ENCODE measurements at places on chromosomes 13 and 19.

DNA sequence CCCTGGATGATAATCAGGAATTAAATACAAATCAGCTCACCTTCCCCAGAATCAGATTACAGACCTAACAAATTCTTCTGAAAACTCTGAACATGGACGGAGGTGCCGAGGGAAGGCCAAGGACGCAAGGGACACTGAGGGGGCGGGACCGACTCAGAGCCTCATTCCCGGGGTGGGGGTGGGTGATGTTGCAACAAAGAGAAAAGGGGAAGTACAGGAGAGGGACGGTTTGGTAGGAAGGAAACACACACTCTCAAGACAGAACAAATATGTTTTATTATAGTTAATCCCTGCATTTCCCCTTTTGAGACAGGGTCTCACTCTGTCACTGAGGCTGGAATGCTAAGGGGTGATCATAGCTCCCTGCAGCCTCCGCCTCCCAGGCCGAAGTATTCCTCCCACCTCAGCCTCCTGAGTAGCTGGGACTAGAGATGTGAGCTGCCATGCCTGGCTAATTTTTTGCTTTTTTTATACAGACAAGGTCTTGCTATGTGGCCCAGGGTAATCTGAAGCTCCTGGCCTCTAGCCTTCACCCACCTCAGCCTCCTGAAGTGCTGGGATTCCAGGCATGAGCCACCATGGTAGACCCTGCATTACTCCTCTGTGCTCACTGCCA is 786 bp upstream of the LILRA2 start:
- DNase-seq: no peak

GRCh38 chr13:30314069-30314468 is 6.7 kb upstream of the KATNAL1 start:
- no peak for DNase-seq

GRCh38 chr13:93364166-93364565 is 137.6 kb downstream of the GPC6 start:
- no peak for DNase-seq

DNA sequence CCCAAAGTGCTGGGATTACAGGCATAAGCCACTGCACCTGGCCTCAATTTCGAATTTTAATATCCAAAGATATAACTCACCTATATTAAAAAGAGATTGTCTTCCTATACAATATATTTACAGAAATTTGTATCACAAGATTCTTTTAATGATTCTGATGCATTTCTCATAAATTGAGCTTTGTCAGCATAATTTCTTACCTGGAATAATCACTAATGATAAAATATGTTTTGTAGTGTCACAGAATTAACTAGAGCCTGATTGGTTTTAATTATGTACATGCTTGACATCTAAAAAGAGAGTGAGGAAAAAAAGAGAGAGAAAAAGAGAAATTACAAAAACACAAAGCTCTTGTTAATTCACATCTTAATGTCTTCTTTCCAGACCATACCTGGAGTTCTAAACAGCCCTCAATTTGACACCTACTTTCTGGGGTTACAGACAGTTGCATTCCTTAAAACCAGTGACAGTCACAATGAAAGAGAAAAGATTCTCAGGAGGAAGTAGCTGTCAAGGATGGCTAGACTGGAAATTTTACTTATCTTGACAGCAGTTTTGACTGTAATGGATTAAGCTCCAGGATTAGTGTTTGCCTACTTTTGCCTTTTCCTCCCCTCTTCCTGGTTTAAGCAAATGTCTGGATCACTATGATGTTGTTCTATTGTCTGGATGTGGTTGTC is 214.4 kb downstream of the SPRY2 start:
- no peak for DNase-seq

DNA sequence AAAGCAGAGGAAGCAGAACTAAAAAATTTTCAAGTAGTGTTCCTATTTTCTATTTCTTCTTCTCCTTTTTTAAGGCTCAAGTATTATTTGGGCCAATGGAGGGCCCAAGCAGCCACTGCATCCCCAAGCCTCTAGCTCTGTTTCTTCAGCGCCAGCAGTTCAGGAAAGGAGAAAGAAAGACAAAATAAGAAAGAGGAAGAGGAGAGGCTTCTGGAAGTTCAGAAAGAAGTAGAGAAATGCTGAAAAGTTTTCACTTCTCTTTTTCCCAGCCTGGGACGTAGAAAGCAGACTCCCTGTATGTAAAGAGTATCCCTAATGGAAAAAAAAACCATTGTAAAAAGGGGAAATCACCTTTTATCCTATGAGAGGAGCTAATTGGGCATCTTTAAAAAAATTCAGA is 165.5 kb upstream of the KLF12 start:
- DNase-seq: no peak

GRCh38 chr19:9945319-9945966 is 9.1 kb upstream of the OLFM2 start:
- no peak for DNase-seq

- DNase-seq: peak; percentile 54
Observed at GRCh38 chr13:78593652-78594455, 9.5 kb downstream of the POU4F1 start.

DNA sequence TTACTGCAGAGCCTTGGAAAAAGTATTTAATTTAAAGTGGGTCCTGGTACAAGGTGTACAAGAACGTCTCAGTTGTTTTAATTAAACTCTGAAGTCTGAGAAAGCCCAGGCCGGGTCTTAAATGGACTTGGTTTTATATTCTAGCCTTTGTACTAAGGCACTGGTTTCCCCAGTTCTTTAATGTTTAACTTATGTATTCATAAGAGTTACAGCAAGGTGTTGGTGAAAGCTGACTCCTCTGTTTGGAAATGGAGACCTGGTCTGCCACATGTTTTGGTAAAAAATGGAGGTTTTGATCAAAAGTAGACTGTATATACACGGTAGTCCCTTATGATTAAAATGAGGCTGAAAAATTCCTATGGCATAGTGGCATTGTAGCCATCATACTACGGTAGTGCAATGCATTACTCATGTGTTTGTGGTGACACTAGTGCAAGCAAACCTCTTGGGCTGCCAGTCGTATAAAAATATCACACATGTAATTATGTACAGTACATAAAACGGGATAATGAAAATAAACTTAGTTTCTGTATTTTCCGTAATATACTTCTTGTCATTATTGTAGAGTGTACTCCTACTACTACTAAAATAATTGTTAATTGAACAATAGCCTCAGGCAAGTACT is 883.4 kb upstream of the SPRY2 start:
- no peak for DNase-seq

DNA sequence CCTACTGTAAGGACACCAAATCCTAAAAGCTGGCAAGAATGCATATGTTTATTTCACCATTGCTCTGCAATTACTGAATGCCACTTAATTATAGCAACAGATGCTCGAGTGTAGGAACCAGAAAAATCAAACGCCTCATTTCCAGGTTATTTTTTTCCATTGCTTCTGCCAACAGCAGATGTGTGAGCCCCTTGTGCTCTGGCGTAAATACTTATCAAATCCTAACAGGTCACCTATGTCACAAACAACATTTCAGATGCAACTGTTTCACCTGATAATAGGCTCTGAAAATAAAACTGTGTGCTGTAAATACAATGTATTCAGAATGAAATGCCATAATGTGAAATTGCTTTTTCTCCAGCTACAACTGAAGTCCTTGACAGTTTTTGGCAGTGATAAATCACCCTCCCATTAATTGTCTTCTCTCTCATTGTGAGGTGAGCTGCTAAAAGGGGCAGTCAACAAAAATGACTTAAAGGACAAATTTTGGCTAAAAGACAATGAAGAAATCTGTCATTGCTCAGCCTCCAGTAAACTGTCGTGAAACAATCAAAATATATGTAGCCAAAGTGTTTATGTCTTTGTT is 344.0 kb downstream of the DACH1 start:
- DNase-seq: peak; percentile 77

- no peak for DNase-seq
Observed at GRCh38 chr13:49044836-49045235, 69.1 kb downstream of the FNDC3A start.

- DNase-seq: no peak
Observed at GRCh38 chr13:48400850-48401291, 12.0 kb downstream of the LPAR6 start.

- no peak for DNase-seq
Observed at GRCh38 chr13:32117701-32118100, 86.1 kb downstream of the FRY start.

- DNase-seq: no peak
Observed at GRCh38 chr13:49679246-49679645, 12.0 kb downstream of the EBPL start.

GRCh38 chr19:52739576-52739975 is 4.7 kb upstream of the ZNF611 start:
- DNase-seq: no peak

DNA sequence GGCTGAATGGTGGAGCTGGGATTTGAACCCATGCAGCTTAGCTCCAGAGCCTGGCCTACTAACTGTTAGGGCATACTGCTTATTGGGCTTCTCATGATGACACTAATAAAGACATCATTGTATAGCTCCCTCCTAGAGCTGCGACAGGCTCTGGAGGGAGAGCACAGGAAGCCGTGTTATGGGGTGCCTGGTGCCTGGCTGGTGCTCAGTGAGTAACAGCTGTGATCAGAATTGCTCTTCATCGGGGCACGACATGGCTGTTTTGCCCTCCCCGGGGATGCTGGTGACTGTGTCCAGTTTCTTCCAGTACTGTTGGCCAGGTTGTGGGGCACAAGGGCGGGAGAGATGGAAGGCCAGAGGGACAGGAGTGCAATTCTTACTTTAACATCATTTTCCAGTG is 5.1 kb downstream of the LYPD5 start:
- no peak for DNase-seq

- no peak for DNase-seq
Observed at GRCh38 chr19:30557212-30557611, 185.0 kb downstream of the ZNF536 start.

GRCh38 chr19:11949201-11949600 is 15.6 kb upstream of the ZNF763 start:
- no peak for DNase-seq

DNA sequence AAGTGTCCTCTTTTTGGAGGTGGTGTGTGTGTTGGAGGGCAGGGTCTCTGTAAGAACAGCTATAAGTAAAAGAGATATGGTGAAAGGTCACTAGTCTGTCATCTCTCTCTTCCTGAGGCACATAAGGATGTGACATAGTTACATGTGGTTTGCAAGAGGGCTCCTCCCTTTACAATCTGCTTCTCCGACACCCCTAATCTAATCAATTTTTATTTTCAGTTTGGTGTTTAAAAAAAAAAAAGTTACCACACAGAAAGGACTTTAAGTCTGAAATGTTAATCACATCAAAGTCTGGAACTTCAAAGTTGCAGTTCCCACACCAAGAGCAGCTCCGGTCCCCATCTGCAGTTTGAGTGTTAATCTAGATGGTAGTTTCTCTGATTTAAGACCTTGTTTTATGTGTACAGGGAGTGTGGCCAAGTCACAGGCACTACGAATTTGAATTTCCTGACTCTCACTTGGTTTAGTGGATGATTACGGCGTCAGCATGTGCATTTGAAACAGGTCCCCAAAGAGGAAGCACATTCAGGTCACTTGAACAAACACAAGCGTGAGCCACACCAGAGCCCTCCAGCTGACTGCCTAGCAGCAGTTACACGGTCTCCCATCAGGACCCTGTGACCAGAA is 53.1 kb downstream of the FOXO1 start:
- DNase-seq: no peak

DNA sequence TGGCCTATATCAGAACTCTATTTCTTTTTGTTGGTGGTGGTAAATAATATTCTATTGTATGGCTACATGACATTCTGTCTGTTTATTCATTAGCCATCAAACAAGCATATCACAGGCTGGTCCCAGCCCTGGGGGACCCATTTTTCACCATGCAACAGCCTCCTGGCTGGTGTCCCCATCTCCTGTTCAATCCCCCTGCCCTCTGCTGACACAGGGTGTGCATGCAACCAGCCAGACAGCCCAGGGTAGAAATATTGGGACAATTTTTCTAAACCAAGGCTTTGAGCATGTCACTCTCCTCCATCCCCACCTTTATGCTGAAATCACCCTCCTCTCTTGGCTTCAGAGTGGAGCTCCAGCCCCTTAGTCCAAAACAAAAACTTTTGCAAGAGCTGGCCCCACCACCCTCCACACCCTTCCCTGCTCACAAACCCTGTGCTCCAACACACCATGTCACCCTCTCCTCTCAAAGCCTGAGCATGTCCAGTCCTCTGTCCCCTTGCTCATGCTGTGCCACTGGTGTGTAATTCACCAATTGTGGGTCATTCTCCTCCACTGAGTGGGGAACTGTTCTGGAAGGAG is 153.0 kb upstream of the UQCRFS1 start:
- DNase-seq: no peak

GRCh38 chr13:25088562-25089221 is 7.2 kb upstream of the PABPC3 start:
- DNase-seq: no peak

- no peak for DNase-seq
Observed at GRCh38 chr19:9498183-9498902, at the start of gene ZNF560. TSS of gene ZNF560 (minus strand) at chr19:9498616. CDS start at chr19:9475313, 23,303 bp downstream.

DNA sequence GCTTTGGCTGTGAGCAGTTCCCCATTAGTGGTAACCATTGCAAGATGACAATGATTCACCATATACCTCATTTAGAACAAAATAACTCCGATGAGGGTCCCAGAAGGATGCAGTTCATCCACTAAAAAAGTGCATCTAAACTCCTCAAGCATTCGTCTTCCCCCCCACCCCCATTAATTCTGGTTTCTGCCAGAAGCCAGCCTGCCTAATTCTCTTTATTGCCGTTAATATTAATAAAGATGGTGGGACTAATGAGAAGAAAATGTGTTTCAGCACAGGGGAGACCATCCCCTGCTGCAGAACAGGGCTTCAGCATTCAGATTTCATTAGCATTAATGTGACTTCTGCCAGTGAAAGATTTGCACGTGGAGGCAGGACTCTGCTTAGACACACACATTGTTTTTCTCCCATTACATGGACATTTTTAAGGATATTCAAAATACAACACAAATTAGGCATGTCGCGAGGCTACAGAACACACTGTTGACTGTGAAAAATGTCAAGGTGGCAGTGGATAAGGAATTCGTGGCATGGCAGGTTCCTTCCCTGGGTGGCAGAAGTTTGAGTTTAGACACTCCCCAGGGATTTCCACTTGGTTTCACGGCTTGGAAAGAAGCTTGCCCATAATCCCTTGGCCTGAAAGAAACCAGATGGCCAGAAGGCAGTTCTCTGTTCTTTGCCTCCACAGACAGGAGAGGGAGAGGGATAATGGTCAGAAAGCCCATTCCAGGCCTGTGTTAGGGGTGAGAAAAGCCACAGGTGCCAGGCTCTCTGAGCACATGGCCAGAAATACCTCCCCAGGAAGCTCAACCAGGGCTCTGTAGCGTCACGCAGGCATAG is 236.5 kb downstream of the FOXO1 start:
- no peak for DNase-seq
